ENCODE measurements at places on chromosomes 4 and X. TPM values are rescaled to one million over a fixed set of nuclear protein-coding genes. Genes with fewer than 3 reads are reported as not detected.
A peak's percentile ranks its signal among the peaks of the same experiment; 100 is the strongest.

- DNase-seq = no peak
Observed at GRCh38 chr4:2797545-2798305, 4.8 kb downstream of the SH3BP2 start.

- DNase-seq = no peak
Observed at GRCh38 chr4:184958127-184958922, 60.0 kb upstream of the HELT start.

The SLC6A14 gene
- polyA plus RNA-seq = not detected

The F11 gene
- polyA plus RNA-seq = not detected

GRCh38 chr4:111991797-111992196 lies 153.5 kb upstream of the FAM241A start:
- DNase-seq = no peak

The POLN gene
- polyA plus RNA-seq = 3.1 TPM

The EFNB1 gene
- polyA plus RNA-seq = 51.1 TPM

DNA sequence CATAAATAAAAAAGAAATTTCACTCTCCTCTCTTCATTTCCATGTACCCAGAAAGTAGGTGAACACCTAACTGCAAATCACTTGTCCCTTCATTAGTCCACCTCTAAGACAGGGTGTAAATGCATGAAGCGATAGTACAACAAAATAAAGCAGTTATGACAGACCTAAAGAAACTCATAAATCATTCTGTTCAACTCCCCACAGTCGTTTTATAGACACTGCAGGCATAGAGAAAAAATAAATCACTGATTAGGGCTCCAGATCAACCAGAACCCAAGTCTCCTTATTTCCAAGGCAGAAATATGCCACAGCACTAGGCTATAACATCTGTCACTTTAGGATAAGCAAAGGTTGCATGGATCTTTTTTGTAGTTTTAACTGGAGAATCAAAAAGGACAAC lies 3.0 kb downstream of the RASGEF1B start:
- DNase-seq = no peak

The PDGFC gene
- polyA plus RNA-seq = 27.1 TPM

The HSFX4 gene
- 0.36 TPM for polyA plus RNA-seq

DNA sequence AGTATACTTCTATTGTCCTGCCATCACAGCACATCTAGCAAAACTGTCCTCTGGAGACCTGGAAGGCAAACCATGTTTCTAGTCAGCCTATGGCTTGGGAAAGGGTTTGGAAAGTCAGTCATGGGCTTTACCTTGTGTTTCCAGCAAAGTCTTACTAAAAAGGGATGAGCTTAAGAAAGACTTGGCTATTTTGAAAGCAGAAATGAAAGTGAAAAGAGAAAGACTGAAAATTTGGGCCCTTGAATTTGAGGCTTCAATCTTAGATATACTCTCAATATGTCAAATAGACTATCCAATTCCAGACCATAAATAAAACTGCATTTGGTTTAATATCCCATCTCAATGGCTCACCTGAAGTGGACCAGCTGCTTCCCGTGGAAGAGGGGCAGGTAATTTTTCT lies 127.9 kb downstream of the ZNF330 start:
- DNase-seq = no peak

DNA sequence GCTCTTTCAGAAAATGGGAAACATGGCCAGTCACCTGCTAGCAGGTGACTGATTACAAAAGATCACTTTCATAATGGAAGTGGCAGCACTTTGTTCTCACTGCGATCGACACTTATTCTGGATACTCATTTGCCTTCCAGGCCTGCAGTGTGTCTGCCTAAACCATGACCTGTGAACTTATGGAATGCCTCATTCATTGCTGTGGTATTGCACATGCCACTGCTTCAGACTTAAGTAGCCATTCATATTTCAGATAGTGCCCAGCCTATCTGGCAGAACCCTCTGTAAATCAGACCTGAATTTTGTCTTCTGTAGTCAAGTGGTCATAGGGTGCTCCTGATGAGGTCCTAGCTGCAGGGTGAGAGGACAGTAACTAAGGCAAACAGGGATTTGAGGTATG lies 23.3 kb upstream of the MGST2 start:
- no peak for DNase-seq

DNA sequence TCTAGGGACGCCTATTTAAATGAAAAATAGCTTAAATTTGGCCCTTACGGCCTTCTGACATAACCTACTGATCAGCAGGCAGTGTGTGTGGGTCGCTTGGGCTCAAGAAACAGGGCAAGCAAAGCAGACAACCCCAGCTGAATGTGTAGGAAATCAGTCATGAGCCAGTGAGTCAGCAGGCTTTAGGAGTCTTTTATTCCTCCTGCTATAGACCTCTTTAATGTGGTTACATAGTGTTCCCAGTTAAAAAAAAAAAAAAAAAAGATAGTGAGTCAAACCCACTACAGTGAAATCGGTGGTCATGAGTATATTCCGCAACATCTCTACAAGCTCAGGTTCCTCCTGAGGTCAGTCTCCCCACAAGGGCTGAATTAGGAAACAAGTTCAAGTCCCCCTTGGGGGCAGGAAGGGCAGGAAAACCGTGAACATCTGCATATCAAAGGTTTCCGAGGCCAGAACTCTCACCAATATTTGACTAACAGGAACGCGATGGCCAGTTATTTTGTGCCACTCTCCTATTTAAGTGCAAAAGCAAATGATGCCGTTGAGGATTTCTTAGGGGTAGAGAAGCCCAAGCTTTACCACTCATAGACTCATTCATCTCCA lies 32.7 kb downstream of the ACSL1 start:
- DNase-seq = no peak

The IL1RAPL2 gene
- polyA plus RNA-seq = 1.8 TPM

The SPANXB1 gene
- not detected for polyA plus RNA-seq

The OTC gene
- polyA plus RNA-seq = not detected

- no peak for DNase-seq
Observed at GRCh38 chr4:54988655-54989054, 136.7 kb downstream of the KDR start.

DNA sequence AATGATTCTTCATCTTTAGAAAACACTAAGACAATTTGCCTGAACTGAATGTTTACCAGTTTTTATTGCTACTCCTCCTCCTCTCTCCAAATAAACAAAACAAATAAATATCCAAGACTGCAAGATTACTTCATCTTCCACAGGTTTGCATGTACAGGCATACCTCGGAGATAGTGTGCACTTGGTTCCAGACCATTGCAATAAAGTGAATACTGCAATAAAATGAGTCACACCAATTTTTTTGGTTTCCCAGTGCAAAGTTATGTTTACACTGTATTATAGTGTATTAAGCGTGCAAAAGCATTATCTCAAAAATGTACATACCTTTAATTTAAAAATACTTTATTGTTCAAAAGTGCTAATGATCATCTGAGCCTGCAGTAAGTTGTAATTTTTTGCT lies 53.3 kb downstream of the FBXL5 start:
- DNase-seq = no peak

DNA sequence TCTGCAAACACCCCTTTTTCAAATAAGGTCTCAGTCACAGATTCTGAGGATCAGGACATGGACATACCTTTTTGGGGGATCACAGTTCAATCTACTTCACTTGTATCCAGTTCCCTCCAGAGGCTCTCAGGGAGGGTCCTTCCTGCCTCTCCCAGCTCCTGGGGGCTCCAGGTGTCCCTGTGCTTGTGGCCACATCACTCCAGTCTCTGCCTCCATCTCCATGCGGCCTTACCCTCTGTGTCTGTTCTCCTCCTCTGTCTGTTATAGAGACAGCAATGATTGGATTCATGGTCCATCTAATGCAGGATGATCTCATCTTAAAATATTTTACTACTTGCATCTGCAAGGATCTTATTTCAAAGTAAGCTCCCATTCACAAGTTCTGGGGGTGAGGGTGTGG lies 269.6 kb downstream of the ASMT start:
- DNase-seq = no peak

The POF1B gene
- polyA plus RNA-seq = 0.23 TPM

DNA sequence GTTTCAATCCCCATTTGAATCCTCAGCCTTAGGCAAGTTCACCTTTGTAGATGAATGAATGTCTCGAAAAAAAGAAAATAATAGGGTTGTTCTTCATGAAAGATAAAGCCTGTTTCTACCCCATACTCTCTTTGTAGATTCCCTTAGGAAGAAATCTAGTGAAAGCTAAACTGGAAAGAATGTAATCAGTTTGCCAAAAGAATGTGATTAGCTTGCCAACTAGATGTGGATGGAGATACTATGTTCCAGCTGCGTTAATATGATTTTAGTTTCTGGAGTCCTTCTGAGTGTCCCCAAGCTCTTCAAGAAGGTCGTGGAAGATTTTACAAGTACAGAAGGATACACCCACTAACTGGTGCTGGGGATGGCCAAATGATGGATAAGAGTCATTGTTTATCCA lies 162.3 kb upstream of the EDNRA start:
- DNase-seq = no peak

The PABPC4L gene
- 7.5 TPM for polyA plus RNA-seq

DNA sequence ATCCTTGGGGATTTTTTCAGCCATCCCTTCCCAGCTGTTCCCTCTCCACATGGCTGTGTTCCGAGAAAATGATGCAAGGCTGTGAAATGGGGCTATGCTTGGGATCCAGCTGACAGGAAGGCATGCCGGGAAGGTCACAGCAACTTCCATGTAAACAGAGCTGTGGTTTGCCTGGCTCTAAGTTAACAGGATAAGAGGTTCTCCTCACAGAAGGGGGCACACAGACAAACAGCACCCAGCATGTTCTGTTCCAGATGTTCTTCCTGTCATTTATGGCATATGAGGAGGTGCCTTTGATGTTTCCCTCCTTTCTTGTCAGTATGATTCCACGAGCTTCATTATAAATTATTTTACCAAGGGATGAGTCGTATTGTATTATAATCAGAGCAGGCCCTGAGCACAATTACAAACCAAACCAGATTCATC lies 220.7 kb downstream of the ANTXR2 start:
- DNase-seq = no peak

The CXCL11 gene
- not detected for polyA plus RNA-seq

- no peak for DNase-seq
Observed at GRCh38 chrX:13607996-13608365, 38.6 kb downstream of the EGFL6 start.

- DNase-seq = peak; percentile 93
Observed at GRCh38 chr4:1712216-1713002, at the start of gene SLBP. SLBP (minus strand) TSS chr4:1712319; CDS start chr4:1712188, 131 bp downstream.

The UTP3 gene
- polyA plus RNA-seq = 21.2 TPM

The DKK2 gene
- 22.7 TPM for polyA plus RNA-seq

The OPHN1 gene
- polyA plus RNA-seq = 16.6 TPM

GRCh38 chrX:810186-810585 lies 179.6 kb downstream of the SHOX start:
- DNase-seq = no peak

- DNase-seq = no peak
Observed at GRCh38 chr4:176839656-176840055, 46.9 kb upstream of the VEGFC start.

DNA sequence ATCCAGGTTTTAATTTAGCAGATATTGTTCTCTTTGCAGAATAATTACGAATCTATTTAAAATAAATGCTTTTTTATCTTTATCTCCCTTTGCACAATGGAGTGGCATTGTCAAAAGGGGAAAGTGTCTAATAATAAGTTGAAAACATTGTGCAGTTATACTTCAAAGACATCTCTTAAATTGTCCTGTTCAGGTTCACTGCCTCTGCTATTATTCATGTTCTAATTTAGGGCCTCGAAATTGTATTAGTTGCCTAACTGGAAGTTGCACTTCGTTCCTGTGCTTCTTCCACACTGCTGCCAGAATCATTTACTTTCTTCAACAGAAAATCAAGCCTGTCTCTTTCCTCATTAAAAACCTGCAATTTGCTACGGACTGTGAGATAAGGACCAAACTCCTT lies 150.5 kb upstream of the SPRY1 start:
- DNase-seq = no peak

The OTUD6A gene
- not detected for polyA plus RNA-seq

The PPP1R3F gene
- 10.2 TPM for polyA plus RNA-seq

GRCh38 chr4:159941076-159941475 lies 838.2 kb downstream of the RAPGEF2 start:
- DNase-seq = no peak

- DNase-seq = no peak
Observed at GRCh38 chr4:4578981-4579380, 37.1 kb upstream of the STX18 start.

DNA sequence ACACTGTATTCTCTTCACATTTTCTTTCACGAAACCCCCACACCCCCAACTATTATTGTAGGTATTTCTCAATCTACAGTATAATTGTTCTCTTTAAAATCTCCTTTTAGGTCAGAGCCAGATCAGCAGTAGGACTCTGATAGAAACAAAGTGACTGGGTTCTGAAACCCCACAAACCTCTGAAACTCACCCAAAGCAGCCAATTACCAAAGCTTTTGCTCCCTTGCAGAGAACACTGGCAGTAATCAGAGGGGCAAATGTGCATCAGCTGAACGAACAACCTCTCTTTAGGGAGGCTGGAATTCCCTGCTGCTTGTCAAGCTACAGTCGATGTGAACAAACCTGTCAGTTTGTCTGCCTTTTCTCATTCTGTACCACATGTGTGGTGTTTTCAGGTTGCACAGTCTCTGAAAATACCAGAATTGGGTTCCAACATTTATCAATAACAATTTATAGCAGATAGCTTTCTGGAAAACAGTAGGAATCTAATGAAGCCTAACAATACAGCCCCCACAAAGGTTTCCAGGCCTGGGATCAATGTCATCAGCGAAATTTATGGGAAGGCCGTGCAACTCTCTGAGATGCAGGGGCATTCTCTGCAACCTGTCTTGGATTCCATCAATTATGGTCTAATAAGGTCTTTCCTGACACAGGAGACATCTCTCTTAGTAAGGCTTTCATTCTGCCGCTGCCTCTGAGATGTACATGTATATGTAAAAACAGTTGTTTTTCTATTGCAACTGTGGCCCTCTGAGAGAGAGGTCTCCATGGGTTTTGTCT lies 395.9 kb downstream of the GPAT3 start:
- DNase-seq = no peak

GRCh38 chrX:18394477-18394876 lies 30.9 kb upstream of the CDKL5 start:
- no peak for DNase-seq

The TLR7 gene
- polyA plus RNA-seq = 1.9 TPM

GRCh38 chrX:20477219-20477618 lies 210.5 kb upstream of the RPS6KA3 start:
- DNase-seq = no peak

DNA sequence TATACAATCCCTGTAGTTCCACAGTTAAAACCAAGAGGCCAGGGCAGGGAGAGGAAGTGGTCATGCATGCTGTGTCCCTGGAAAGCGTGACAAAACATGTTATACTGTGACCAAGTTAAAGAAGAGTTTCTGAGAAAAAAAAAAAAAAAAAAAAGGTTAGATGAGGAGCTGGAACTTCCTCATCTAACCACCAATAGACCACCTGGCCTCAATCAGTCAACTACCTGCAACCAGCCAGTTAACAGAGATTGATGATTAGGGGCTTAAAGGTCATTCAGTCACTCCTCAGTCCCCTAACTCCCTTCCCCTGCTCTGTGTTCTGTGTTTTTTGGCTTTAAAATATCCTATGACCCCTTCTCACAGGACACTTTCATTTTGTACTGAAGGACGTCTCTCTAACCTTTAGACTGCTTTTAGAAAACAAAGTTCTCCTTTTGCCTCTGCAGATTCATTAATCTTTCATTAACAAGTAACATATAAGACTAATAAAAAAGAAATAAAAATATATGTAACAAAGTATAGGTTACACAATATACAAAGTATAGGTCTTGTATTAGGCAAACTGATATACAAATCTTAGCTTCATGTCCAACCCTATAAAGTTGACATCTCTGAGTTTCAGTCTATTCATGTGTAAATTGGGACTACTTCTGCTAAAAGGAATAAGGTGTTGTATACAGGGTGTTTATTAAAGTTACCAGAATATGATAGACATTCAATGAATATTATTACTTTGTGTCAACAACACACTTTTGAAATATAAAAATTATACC lies 179.1 kb upstream of the NDST4 start:
- DNase-seq = no peak

- DNase-seq = no peak
Observed at GRCh38 chr4:113069212-113069892, 19.9 kb downstream of the ANK2 start.

All from hindlimb muscle (tissue), 1 donor.